ENCODE measurements at places on chromosomes 11 and 22.

- H3K36me3 ChIP-seq, result no peaks in the 10 kb centered on the region
- H3K27me3 ChIP-seq, result no peaks in the 10 kb centered on the region
- DNase-seq, result no peak
- no peak overlapping the region for H3K27ac ChIP-seq
Measured at GRCh38 chr11:61873588-61874376, 17.6 kb downstream of the FADS3 start.

DNA sequence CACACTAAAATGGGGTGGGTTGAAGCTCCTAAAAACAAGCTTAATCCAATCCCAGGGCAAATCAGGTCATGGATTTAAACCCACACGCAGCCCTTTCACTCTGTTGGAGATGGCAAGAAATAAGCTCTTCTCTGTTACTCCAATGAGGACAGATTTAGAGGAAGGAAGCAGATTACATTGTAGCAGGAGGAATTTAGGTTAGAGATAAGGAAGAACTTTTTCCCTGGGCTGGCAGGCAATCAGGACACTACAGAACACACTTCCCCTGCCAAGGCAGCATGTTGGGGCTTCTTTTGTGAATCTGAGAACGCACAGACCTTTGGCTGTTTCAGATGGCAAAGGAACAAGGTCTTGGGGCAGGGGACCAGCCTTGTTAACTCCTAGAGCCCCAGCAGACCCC is 46.2 kb downstream of the C11orf58 start:
- H3K27ac ChIP-seq, result peak overlapping the region; percentile 7
- no peaks in the 10 kb centered on the region for H3K27me3 ChIP-seq
- no peak overlapping the region for H3K4me3 ChIP-seq
- no peak for DNase-seq

DNA sequence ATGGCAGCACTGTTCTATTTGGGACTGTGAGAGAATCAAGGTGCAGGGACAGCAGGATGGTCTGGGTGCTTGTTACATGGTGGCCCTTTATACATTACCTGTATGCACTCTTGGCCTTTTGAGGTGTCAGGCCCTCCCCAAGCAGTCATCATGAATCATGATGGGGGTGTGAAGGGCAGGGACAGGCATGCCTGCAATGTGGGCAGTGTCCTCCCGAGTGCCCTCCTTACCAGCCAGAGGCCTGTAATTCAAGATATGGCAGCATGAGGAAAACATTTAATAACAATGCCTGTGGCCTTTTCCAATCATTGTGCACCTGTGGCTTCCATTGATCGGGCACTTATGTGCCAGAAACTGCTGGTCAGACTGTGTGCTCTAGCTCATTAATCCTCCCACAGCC is 25.5 kb upstream of the CYP2D6 start:
- H3K4me3 ChIP-seq, result no peak overlapping the region
- no peaks in the 10 kb centered on the region for H3K36me3 ChIP-seq
- DNase-seq, result no peak
- no peaks in the 10 kb centered on the region for H3K27me3 ChIP-seq
- no peak overlapping the region for H3K27ac ChIP-seq
- no peaks in the 10 kb centered on the region for H3K4me1 ChIP-seq

- no peak for DNase-seq
- H3K4me1 ChIP-seq, result no peaks in the 10 kb centered on the region
- no peaks in the 10 kb centered on the region for H3K36me3 ChIP-seq
- no peak overlapping the region for H3K4me3 ChIP-seq
- no peak overlapping the region for H3K27ac ChIP-seq
Measured at GRCh38 chr22:28143961-28144745, 225.1 kb upstream of the PITPNB start.

- H3K4me1 ChIP-seq, result no peaks in the 10 kb centered on the region
- DNase-seq, result no peak
- peak overlapping the region; percentile 33 for H3K27ac ChIP-seq
- no peaks in the 10 kb centered on the region for H3K36me3 ChIP-seq
Measured at GRCh38 chr11:3866206-3866605, 10.7 kb downstream of the STIM1 start.

DNA sequence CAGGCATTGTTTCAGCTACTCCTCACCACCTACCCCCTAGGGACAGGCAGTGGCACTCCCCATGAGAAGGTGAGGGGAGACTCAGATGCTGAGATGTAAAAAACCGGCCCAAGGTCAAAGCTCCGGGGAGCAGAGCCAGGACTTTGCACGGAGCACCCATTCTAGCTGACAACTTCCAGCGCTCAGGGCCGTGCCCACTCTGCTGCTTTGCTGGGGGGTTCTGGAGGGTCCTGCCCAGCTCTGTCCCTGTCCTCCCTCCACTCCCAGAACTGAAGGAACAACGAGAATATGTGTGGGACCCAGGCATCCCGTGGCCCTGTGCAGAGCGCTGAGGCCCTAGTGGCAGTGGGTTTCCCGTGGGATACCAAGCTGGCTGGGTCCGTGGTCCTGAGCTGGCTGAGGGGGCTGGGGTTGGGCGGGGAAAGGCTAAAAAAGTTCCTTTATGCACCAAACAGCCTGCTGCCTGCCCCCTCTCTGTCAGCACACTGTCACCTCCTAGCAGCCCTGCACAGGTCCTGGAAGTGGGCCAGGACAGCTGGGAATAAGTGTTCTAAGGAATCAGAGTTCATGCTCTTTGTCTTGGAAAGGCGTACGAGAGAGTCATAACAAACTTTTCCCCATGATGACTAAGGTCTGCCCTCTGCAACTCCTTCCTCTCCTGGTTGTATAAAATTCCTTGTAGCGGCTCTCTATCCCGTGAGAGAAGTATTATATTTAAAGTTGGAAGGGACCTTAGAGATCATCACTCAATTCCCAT is 1.9 kb downstream of the MS4A10 start:
- no peak for DNase-seq
- no peaks in the 10 kb centered on the region for H3K36me3 ChIP-seq
- no peak overlapping the region for H3K27ac ChIP-seq
- H3K4me1 ChIP-seq, result no peaks in the 10 kb centered on the region
- no peaks in the 10 kb centered on the region for H3K27me3 ChIP-seq

DNA sequence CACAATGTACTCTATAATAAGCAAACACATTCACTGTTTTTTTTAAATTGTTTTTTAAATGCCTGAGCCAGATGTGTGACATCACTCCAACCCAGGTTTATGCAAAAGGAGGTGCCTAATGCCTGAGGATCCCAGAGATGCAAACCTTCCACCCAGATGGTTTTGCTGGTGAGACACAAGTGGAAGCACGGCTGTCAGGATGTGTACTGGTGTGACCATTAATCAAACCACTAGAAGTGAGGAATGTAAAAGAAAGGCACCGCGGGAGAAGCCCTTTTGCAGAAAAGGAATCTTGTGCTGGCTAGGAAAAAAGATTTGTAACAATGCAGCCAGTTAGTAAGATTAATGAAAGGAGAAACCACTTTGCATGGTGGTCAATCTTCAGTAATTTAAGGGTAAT is 407.4 kb downstream of the LARGE1 start:
- DNase-seq, result no peak
- H3K27me3 ChIP-seq, result no peaks in the 10 kb centered on the region
- H3K36me3 ChIP-seq, result no peaks in the 10 kb centered on the region
- no peak overlapping the region for H3K4me3 ChIP-seq
- H3K4me1 ChIP-seq, result no peaks in the 10 kb centered on the region

DNA sequence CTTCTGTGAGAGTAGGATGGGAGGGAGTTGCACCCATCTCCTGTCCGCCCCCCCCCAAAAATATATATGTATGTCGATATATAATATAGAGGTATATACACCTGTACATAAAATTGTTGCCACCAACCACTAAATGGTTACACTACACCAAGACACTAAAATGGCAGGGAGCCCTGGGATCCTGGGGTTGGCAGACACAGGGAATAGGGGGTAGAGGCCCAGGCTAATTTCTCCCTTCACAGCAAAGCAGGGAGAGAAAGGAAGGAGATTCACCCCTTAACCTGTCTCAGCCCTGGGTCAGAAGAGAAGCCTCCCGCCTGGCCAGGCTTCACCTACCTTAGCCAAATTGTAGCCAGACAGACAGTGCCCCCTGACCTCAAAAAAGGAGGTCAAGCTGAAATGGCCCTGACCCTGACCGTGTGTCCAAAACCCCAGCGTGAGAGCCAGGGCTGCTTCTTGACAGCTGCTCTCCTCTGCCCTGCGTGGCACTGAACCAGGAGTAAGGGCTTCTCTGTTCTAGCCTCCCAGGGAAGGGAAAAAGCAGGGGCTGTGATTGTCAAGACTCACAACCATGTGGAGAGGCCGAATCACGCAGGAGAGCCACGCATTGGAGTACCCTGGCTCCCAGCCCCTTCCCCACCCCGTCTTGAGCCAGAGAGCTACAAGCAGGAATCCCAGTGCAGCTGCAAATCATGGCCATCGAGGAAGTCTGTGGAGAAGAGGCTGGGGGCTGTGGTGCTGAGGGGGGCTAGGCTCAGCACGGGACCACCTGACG is 40.5 kb downstream of the SGSM3 start:
- no peaks in the 10 kb centered on the region for H3K4me1 ChIP-seq
- no peak for DNase-seq
- no peak overlapping the region for H3K4me3 ChIP-seq
- peak overlapping the region; percentile 55 for H3K27ac ChIP-seq

DNA sequence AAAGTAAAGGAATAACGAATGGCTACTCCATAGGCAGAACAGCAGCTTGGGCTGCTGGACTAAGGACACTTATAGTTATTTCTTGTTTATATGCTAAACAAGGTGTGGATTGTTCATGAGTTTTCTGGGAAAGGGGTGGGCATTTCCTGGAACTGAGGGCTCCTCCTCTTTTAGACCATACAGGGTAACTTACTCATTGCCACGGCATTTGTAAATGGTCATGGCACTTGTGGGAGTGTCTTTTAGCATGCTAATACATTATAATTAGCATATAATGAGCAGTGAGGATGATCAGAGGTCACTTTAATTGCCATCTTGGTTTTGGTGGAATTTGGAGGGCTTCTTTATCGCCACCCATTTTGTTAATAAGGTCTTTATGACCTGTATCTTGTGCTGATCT is 7.0 kb downstream of the OR4X1 start:
- H3K4me3 ChIP-seq, result no peak overlapping the region
- H3K27ac ChIP-seq, result no peak overlapping the region
- no peaks in the 10 kb centered on the region for H3K27me3 ChIP-seq
- no peaks in the 10 kb centered on the region for H3K4me1 ChIP-seq
- no peak for DNase-seq

GRCh38 chr11:116558504-116559211 is 214.1 kb downstream of the BUD13 start:
- H3K27ac ChIP-seq, result no peak overlapping the region
- DNase-seq, result no peak
- H3K4me3 ChIP-seq, result no peak overlapping the region
- no peaks in the 10 kb centered on the region for H3K27me3 ChIP-seq
- H3K36me3 ChIP-seq, result no peaks in the 10 kb centered on the region

DNA sequence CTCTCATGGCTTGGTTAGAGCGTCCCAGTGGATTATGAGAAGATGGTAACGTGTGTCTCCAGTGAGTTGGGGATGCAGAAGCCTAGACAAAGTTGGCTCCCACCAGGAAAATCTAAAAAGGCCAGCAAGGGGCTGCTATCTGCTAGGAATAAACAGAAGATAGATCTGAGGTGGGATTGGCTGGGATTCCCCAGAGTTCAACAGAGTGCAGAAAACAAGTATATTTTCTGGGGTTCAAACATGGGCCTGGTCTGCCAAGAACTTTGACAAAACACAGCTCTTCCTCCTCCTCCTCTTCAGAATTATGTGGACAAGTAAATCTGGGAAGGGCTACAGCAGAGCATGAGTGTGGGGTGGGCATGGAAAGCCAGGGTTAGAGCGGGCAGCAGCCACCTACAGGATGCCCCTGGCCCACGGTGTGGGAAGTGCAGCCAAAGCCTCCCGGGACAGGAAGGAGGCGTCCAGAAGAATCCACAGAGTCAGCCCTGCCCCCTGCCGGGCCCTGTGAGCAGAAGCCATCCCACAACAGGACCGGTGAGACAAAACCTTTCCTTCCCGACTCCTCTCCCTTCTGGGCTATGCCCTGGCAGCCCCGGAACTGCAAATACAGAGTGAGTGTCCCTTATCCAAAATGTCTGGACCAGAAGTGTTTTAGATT is 67.1 kb downstream of the CD82 start:
- no peak for DNase-seq
- H3K27me3 ChIP-seq, result no peaks in the 10 kb centered on the region
- no peaks in the 10 kb centered on the region for H3K36me3 ChIP-seq
- no peak overlapping the region for H3K4me3 ChIP-seq
- H3K27ac ChIP-seq, result no peak overlapping the region
